Stimulated activated CD8-positive, alpha-beta memory T cell treated with anti-CD3 and anti-CD28 coated beads, Interleukin-4, amount 100 ng/mL, for 48 hours (primary cell): ENCODE measurements at places on chromosomes 2 and 18.

- DNase-seq = no peak
These were observed 310.3 kb downstream of the GULP1 start for GRCh38 chr2:188601927-188602326.

DNA sequence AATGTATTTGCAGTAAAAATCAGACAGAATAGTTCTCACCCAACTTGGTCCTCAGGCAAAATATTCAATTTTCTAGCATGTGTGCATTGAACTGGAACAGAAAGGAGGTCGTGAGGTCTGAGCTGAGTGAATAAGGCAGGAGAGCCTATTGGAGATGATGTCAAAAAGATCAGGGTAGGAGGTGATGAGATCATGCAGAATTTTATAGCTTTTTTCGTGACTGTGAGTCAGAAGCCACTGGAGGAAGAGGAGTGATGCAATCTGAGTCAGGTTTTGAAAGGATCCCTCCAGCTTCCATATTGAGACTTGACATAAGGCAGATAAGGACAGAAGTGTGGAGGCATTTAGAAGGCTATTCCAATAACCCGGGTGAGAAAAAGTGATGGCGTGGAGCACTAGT, 299.5 kb upstream of the SOX11 start:
- DNase-seq = no peak

- DNase-seq = peak; percentile 38
These were observed 15.2 kb downstream of the CDKL4 start for GRCh38 chr2:39228413-39229209.

DNA sequence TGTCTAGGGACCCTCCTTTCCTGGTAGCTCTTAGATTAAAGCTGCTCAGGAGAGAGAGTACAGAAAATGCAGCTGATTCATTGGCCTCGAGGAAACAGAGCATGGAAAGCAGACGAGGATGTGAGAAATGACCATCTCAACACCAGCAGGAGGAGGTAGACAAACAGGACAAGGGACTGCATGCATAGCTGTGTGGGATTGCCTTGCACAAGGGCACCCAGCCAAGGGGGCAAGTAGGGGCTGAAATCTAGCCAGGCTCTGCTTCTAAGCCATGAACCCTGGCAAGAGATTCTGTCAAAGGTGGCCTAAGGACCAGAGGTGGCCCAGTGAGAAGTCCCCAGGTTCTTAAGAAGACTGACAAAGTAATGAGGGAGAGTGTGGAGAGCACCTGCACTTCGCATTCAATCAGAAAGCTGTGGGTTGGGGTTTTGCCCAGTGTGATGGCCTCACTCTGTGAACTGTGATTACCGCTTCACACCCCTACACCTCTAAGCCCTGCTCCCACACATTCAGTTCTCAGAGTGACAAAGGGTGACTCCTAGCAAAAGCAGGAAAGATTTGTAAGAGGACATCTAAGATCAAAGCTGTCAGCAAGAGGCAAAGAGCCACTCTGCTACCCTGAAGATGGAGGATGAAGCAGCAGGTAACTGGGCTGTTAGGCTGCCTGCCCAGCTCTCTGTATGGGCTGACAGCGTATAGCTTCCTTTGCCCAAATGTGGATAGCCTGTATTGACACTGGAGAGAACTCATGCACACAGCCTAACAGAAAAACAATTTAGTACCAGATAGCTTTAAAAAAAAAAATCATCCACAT, 151.3 kb upstream of the PELI1 start:
- DNase-seq = peak; percentile 66

GRCh38 chr2:78984386-78984785, 41.1 kb upstream of the REG3G start:
- no peak for DNase-seq

DNA sequence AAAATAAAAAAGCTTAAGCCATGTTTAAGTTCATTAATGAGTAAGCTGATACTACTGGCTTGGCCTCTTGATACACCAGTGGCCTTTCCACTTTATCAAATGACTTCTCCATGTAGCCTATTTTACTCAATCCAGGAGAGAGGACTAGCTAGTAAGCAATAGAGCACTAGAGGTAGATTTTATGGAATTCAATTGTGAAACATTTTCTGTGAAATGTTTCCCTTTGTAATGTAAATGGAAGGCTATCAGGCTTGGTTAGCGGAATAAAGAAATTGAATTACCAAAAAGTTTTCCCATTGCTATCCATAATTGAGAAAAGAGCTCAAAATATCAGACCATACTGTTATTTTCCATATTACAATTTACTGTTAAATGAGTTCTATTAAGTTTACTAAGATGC, 515.4 kb upstream of the CDH2 start:
- no peak for DNase-seq

- DNase-seq = peak; percentile 24
These were observed 36.7 kb downstream of the NCK2 start for GRCh38 chr2:105781274-105781978.

DNA sequence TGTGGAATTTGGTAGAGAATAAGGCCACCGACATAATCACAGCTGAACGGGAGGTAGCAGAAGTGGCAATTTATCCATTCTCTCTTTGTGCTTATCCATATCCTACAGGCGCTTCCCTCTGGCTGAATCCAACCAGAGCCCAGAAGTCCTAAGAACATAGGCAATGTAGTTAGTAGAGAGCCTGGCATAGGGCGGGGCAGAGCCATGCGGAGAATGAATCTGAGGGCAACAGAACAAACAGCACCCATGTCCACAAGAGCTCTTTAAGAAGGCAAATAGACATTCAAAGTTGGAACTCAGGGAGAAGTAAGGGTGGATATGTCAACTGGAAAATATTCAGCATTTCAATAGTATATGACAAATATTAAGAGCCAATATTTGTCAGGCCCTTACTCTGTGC, 305.9 kb upstream of the VWC2L start:
- DNase-seq = no peak

DNA sequence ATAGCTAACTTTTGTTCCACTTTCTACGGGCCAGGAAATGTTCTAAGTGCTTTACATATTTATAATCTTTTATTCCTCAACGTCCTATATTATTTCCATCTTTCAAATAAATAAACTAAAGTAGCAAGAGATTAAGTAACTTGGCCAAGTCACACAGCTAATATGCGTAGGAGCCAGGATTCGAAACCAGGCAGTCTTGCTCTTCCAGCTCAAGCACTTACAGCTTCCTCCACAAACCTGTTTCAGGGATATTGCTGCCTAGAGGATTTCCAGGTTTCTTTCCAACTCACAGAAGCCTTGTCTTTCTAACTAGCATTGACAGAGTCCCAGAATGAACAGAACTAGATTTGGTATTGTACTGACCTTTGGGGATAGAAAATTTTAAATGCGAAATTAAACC, 102.5 kb downstream of the FIGN start:
- no peak for DNase-seq

DNA sequence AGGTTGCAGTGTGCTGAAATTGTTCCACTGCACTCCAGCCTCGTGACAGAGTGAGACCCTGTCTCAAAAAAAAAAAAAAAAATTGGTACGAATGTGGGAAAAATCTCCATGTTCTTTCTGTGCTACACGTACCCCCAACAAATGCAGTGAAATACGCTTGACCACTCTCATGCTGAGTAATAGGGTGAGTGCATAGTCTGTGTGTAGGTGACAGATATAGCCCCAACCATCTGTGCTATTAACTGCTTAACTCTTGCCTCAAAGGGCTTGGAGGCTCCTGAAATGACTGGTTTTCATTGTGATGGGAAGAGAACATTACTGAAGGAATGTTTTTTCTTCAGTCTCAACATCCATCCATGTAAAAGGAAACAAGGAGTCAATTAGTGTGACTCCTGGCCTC, 15.7 kb downstream of the LYPD1 start:
- no peak for DNase-seq

DNA sequence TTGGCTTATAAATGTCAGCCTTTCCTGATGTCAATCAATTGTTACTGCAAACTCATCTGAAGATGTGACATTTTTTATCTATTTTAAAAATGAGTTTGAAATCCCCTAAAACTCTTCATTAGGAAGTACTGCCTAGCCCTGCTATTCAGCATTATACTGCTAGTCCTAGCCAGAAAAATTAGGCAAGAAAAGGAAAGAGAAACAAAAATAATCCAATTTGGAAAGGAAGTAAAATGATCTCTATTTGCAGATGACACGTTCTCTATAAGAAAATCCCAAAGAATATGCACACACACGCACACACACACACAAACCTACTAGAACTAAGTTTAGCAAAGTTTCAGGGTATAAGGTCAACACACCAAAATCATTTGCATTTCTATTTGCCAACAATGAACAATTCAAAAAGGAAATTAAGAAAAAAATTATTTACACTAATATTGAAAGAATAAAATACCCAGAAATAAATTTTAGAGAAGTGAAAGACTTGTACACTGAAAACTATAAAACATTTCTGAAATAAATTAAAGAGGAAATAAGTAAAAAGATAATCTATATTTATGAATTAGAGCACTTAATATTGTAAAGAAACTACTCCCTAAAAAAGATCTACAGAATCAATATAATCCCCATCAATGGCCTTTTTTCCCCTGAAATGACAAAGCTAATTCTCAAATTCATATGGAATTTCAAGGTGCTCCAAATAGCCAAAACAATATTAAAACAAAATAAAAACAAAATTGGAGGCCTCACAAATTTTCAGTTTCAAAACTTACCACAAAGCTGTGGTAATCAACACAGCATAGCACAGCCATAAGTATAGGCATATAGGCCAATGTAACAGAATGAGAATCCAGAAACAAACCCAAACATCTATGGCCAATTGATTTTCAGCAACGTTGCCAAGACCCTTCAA, 433.7 kb upstream of the TRIB2 start:
- DNase-seq = no peak

DNA sequence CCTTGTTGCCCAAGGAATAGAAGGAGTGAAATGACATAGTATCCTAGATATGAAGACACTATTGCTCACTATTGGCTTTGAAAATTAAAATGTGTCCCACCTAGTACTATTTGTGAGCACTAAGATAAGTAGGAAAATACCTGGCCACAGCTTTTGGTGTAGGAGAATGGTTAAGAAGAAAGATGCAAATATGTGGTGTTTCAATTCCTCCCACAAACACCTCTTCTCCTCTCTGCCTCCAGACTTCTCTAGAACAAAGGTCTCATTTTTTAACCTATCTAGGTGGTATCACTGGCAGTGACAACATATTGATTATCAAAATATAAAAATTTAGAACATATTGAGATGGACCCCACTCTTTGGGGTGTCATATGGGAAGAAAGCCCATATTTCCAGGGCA, 929.9 kb upstream of the FANCL start:
- no peak for DNase-seq

DNA sequence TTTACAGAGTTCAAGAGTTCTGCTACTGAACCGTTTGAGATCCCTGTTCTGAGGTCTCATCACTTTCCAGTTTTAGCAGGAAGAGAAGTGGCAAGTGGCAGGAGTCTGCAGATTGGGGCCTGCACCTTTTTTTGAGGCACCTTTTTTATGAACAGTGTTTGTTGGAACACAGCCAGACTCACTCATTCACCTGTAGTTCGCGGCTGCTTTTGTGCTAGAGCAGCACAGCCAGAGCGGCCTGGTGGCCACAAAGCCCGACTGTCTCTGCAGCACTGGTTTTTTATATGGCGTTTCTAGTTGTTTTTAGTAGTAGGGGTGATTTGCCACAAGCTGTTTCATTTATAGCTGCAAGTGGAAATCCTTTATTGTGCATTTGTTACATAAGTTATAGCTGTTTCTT, 8.6 kb downstream of the ACP1 start:
- no peak for DNase-seq

GRCh38 chr2:187552828-187553681, 1.2 kb downstream of the TFPI start:
- no peak for DNase-seq

GRCh38 chr18:79637921-79638909, 41.4 kb upstream of the CTDP1 start:
- DNase-seq = no peak

DNA sequence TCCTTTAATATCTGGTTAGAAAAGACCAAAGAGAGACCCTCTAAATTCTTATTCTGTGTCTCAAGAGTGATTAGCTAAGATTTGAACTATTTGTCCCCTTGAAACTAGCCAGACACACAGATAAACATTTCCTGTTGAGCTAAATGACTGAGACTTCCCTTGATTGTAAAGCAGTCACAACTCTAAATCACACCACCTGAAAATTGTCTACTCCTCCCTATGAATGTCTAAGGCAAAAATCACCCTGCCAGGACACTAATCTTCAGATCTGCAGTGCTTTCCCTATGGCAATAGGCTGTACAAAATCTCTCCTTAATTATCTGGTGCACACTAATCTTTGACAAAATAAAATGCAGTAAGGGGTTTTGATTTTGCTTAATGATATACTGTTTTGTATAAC, 200.5 kb upstream of the GULP1 start:
- DNase-seq = no peak

DNA sequence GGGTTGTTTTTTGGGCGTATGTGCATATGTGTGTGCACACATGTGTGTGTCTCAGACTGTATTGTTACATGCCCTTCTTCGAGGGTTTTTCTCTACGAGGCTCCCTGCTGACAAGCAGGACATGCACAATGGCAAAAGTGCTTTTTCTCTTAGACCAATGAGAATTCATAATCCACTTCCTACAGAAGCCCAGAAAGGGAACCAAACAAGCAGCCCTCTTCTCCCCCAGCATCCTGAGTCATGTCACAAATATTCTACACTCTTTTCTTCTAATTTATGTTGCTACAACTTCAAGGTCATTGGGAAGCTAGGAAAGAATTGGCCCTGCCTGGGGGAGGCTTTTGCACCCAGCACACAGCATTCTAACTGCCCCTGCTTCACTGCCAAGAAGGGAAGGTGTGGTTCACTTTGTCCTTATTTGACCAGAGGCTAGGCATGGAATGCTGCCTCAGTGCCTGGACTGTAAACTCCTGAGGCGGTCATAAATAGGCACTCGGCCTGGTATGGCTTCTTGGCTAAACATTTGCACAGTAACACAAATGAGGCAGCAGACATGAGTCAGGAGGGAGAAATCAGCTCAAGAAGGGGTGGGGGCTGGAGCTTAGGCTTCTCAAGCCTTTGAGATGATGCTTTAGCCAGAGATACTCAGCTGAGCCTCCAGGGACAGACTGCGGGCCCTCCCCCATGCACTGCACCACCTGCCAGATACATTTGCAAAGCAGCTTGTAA, 92.7 kb upstream of the KLF7 start:
- DNase-seq = no peak

GRCh38 chr18:22813648-22814328, 119.3 kb upstream of the RBBP8 start:
- DNase-seq = no peak

DNA sequence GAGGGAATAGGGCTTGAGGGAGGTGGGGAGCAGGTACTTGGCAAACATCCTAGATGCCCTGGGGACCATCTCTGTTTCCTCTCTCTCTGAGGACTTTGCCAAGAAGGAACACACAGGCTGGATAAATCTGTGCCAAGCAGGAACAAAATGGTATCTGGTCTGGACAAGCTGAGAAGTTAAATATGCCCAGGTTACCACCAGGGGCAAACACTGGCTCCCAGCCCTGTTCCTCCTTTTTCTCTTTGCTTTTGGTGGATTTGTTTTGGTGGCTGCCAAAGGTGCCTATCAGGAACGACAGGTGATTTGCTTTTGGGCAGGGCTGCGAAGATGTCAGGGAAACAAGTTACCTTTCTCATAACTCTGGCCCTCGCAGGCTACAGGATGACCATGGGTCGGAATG, 227.5 kb upstream of the SMAD2 start:
- DNase-seq = no peak

GRCh38 chr2:49332415-49332814, 178.1 kb upstream of the FSHR start:
- DNase-seq = no peak
